ENCODE measurements at places on chromosomes 2 and 18. TPM values are rescaled to one million over a fixed set of nuclear protein-coding genes. Genes with fewer than 3 reads are reported as not detected.
A peak's percentile ranks its signal among the peaks of the same experiment; 100 is the strongest.

DNA sequence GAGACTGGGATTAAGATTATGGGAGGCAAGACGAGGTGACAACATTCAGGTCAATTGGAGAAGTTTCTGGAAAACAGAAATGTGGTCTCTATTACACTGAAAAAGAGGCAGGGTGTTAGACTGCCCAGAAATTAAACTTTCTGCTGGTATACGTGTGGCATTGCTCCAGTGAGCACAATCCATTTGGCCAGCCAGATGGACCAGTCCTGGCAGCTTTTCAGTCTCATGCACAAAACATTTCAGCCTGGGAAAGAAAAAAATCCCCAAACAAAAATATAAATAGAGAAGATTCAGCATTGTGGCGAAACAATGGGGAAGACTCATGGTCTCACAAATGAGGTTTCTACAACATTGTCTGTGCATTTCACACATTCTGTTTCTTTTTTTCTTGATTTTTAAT, 113.9 kb downstream of the HNMT start:
- H3K36me3 ChIP-seq: no peaks in the 10 kb centered on the region
- H3K27ac ChIP-seq: no peak overlapping the region
- no peak overlapping the region for H3K4me3 ChIP-seq
- no peaks in the 10 kb centered on the region for H3K4me1 ChIP-seq

GRCh38 chr18:57715073-57715472, 88.0 kb downstream of the ATP8B1 start:
- H3K4me3 ChIP-seq: no peak overlapping the region
- H3K4me1 ChIP-seq: no peaks in the 10 kb centered on the region
- no peaks in the 10 kb centered on the region for H3K27me3 ChIP-seq
- DNase-seq: no peak

GRCh38 chr2:207235621-207236020, 69.9 kb upstream of the KLF7 start:
- H3K4me3 ChIP-seq: no peak overlapping the region
- no peaks in the 10 kb centered on the region for H3K36me3 ChIP-seq
- peak overlapping the region; percentile 72 for H3K27ac ChIP-seq
- H3K27me3 ChIP-seq: no peaks in the 10 kb centered on the region

Gene ASB18
- polyA plus RNA-seq: not detected

Data from spleen (tissue), 13 donors.